EH (cell line): ENCODE measurements at places on chromosomes 7 and 10.

DNA sequence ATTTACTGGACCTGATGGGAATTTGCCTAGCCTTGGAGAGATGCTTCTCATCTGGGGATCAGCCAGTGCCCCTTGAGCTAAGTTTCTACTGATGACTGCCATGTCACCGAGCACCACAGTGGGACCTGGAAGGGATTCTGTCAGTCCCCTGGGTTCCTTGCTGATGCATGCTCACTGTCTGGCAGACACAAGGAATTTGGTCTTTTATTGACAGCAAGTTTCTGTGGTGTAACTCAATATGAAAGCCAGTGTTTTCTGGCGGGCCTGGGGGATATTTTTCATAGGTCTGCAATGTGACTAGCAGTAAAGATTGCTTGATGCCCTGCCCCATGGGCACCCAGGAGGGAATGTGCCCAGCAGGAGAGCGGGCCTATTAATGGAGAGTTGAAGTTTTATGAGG lies 30.7 kb downstream of the MAP3K8 start:
- DNase-seq, result no peak

GRCh38 chr10:125262409-125262808 lies 102.0 kb upstream of the CTBP2 start:
- no peak for DNase-seq

- DNase-seq, result no peak
Observed at GRCh38 chr7:88664630-88665233, 94.8 kb upstream of the ZNF804B start.

- DNase-seq, result no peak
Observed at GRCh38 chr7:105985229-105985628, 22.2 kb downstream of the CDHR3 start.

DNA sequence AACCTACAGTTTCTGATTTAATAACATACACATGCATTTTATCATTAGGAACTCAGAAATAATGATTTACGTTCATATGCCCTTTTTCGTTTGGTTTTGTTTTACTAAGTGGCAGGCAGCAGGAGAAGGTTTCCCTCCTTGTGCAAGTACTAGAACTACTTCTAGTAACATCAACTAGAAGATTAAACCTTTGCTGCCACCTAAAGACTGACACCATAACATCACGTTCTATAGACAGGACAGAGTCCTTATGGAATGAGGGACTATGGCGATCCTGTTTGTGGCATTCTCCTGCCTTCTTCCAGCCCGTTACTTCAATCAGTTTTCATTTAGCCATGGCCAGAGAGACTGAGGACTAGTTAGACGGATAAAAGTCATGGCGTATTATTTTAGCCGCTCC lies 53.2 kb downstream of the GAD2 start:
- peak; percentile 41 for DNase-seq

DNA sequence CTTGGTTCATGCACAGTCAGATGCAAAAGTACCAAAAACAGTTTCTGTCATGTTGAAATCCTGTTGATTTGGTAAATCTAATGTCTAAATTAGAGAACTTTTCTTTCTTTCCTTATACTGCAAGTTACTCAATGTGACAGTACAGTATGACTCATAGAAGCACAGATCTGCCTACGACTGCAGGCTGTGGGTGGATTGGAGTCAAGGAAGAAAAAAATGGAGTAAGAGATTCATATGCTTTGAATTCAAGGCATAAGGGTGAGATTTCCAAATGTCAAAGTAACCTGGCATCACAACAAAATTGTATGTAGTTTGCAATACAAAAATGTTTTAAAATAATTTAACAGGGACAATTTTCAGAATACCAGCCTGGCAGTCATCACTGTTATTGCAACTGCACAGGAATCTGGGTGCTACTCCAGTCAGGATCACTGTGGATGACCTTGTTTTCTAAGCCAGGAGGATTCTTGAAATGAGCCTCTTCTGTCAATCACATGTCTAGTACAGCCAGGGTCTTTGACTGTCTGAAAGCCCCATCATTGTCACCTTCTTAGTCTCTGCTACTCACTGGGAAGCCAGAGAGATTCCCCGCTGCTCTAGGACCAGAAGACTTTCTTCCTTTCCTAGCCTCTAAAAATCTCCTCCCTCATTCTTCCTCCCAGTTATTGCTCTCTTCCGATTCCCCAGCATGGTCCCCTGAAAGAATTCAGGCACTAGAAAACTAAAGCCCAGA lies 83.6 kb downstream of the CD36 start:
- peak; percentile 84 for DNase-seq

DNA sequence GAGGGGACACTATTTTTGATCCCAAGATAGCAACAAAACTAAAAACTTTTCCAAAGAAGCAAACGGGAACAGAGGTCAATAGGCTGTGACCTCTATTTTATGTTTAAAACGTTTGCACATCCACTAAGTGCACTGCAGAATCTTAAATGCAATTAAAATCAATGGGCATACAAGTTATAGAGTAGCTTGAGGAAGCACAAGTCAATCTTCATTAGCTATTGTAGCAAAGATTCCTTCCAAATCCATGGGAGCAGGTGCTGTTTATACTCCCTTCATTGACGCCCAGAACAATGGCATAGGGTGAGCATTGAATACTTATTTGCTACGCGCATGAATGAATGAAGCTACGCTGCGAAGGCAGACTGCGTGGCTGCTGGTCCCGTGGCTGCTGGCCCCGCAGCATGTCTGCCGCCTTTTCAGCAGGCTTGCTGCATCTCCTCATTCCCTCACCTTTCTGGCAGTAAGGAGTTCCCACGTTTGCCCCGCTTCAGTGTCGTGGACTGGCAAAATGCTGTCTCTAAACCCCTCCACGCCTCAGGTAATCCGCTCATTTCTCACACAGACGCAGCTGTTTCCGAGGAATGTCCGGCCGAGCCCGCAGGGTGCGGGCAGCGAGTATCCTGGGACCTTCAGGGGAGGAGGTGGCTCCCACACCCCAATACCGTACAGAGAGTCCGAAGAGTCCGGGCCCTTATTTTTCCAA lies 754 bp upstream of the PHYHIPL start:
- DNase-seq, result no peak

GRCh38 chr10:68938117-68938516 lies 17.9 kb upstream of the DDX21 start:
- no peak for DNase-seq

GRCh38 chr10:69780077-69780476 lies 21.6 kb upstream of the COL13A1 start:
- no peak for DNase-seq

- no peak for DNase-seq
Observed at GRCh38 chr7:22386206-22386858, 29.4 kb upstream of the RAPGEF5 start.

GRCh38 chr10:114925587-114926586 lies 12.1 kb upstream of the TRUB1 start:
- peak; percentile 73 for DNase-seq

GRCh38 chr10:132900211-132900756 lies 42.1 kb downstream of the CFAP46 start:
- DNase-seq, result no peak

DNA sequence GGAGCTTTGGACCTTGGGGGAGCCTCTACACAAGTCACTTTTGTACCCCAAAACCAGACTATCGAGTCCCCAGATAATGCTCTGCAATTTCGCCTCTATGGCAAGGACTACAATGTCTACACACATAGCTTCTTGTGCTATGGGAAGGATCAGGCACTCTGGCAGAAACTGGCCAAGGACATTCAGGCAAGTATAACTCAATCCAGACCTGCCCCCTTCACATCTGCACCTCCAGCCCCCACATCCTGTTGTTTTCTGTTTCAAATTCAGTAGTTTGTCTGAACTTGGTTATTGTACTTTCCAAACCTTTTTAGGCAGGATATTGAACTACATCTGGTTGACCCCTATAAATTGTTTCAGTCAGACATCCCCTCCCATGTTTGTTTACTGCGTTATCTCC lies 62.4 kb upstream of the CC2D2B start:
- no peak for DNase-seq

GRCh38 chr7:28739128-28739527 lies 219.0 kb downstream of the TRIL start:
- no peak for DNase-seq

DNA sequence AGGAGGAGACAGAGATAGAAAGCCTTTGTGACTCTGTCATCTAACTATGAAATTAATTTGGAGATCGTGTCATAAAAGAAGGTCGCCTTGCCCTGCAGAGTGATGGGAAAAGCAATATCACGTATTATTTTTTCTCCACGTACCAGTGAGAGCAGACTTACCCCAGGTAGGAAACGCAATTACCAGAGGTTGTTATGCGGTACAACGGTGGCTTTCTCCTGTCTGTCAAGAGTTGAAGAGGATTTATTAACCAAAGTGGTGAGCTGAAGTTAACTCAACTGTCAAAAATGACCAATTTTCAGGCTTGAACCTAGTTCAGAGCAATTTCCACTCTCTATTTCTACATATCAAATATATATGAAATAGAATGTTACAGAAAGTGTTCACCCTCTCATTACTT lies 282.6 kb upstream of the PFKP start:
- no peak for DNase-seq

DNA sequence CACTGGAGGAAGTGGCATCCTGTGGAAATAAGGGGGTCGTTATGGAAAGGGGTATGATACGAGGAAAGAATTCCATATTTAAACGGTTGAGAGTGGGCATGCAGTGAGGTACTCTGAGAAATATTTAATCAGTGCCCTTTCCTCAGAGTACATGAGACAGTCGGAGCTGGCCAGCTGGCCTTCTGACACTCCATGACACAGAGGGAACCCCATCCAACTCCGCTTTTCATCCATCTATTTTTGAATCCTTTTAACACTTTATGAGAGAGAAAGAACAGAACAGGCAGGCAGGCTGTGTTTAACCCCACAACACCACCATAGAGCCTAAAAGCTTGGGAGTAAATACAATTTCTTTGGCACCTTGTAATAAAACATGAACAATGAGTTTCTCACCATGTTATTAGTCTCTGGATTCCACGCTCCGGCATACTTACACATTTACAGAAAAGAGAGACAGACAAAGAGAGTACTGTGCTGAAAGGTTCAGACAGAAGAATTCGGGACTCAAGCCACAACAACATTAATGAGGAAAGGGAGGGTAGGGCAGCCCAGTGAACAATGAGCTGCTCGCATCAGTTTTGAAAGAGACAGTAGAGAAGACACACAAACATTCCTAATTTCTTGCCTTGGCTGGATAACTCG lies 124.2 kb upstream of the PDLIM1 start:
- DNase-seq, result no peak

DNA sequence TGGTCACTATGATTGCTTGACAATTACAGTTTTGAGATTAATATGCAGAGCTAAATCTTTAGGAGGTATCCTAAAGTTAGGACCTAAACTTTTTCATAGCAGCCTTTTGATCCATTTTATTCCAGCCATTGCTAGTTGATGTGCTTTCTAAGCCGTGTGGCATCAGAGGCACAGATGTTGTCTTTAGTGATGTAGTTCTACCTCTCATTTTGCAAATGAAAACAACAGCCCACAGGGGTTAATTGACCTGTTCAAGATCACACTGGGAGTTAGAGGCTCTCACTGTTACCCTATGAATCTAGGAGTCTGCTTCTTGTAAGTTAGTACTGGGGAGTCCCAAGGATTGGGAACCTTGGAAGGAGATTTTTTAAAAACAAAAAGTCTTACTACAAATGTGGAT lies 10.6 kb downstream of the AUTS2 start:
- DNase-seq, result no peak

GRCh38 chr7:111012149-111012548 lies 78.8 kb upstream of the LRRN3 start:
- no peak for DNase-seq

GRCh38 chr10:60798031-60798430 lies 19.8 kb downstream of the CDK1 start:
- peak; percentile 45 for DNase-seq

GRCh38 chr7:138750901-138751464 lies 46.8 kb upstream of the TMEM213 start:
- no peak for DNase-seq

- no peak for DNase-seq
Observed at GRCh38 chr7:75989500-75990388, 4.7 kb downstream of the TMEM120A start.
